ENCODE measurements at places on chromosomes 5 and 9. TPM values are rescaled to one million over a fixed set of nuclear protein-coding genes. Genes with fewer than 3 reads are reported as not detected.

- H3K27ac ChIP-seq: peak overlapping the region; percentile 81
- DNase-seq: peak; percentile 95
- peaks cover 61% of the 10 kb centered on the region for H3K4me1 ChIP-seq
- H3K36me3 ChIP-seq: no peaks in the 10 kb centered on the region
Observed at GRCh38 chr9:127828262-127829031, 25.8 kb downstream of the FPGS start.

The CRHBP gene
- 5.9 TPM for total RNA-seq

- peaks cover 30% of the 10 kb centered on the region for H3K4me1 ChIP-seq
- DNase-seq: no peak
- H3K27ac ChIP-seq: no peak overlapping the region
Observed at GRCh38 chr9:86734771-86735170, 212.5 kb downstream of the GAS1 start.

GRCh38 chr9:15354713-15355112 lies 47.7 kb upstream of the TTC39B start:
- H3K27me3 ChIP-seq: no peaks in the 10 kb centered on the region
- no peak overlapping the region for H3K27ac ChIP-seq
- no peaks in the 10 kb centered on the region for H3K36me3 ChIP-seq
- H3K4me1 ChIP-seq: no peaks in the 10 kb centered on the region
- no peak overlapping the region for H3K4me3 ChIP-seq

DNA sequence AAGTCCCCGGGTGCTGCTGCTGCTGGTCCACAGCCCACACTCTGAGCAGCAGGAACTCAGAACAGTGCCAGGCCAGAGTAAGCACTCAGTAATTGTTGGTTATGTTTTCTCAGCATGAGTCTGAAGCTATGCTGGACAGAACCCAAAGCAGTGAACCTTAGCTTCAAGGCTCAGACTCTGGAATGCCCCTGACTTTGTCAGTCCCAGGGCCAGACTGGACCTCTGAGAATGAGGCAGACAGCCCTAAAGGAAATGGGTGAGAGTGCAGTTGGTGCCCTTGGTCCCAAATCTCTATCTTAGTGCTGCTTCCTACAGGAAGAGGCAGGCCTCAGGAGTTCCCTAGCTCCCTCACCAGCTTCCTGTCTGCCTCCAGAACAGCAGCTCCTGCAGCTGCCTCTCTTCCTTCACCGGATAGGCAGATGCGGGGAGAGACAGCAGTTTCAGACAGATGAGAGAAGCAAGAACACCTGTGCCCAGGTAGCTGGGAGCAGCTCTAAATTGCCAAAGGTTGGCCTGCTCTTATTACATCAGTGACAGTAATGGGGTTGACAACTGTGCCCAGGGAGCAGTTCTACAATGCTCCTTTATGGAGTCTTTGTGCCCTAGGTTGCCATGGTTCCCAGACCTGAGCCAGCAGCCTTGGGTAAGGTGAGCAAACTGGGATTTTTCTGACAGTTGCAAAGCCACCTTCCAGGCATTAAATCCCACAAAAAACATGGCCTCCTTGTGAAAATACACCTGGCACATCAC lies 82.2 kb upstream of the CXCL14 start:
- H3K27ac ChIP-seq: no peak overlapping the region
- no peaks in the 10 kb centered on the region for H3K27me3 ChIP-seq
- no peaks in the 10 kb centered on the region for H3K36me3 ChIP-seq
- H3K4me3 ChIP-seq: no peak overlapping the region
- no peak for DNase-seq
- peaks cover 5% of the 10 kb centered on the region for H3K4me1 ChIP-seq

DNA sequence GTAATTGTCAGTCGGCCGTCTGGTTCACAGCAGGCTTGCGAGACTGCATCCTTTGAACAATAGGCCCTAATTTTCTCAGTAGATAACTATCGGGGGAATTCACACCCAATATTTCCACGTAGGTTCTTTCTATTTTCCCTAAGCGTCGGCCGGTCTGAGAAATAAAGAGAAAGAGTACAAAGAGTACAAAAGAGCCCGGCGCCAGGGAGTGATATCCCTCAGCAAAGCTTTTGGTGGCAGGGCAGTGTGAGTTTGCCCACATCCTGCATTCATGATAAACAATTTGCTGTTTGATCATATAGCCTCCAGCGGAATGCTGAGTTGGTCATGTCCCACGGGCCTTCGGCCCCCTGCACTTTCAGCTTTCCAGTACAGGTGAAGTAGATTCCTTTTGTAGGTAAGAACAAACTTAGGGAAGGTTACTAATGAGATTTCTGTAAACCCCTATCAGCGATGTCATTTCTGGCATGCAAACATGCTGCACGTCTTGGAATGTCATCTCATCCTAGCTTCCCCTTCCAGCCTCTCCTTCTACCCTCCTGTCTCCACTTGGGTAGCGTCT lies 4.7 kb upstream of the PTGR1 start:
- H3K36me3 ChIP-seq: no peaks in the 10 kb centered on the region
- no peak overlapping the region for H3K4me3 ChIP-seq
- no peaks in the 10 kb centered on the region for H3K4me1 ChIP-seq
- H3K27me3 ChIP-seq: no peaks in the 10 kb centered on the region

GRCh38 chr9:7150153-7150890 lies 392.5 kb downstream of the KDM4C start:
- H3K27ac ChIP-seq: no peak overlapping the region
- H3K4me3 ChIP-seq: no peak overlapping the region
- H3K36me3 ChIP-seq: no peaks in the 10 kb centered on the region

GRCh38 chr9:132787748-132788159 lies 90.3 kb downstream of the AK8 start:
- H3K27ac ChIP-seq: no peak overlapping the region
- DNase-seq: no peak
- no peak overlapping the region for H3K4me3 ChIP-seq
- no peaks in the 10 kb centered on the region for H3K4me1 ChIP-seq

The SLC6A7 gene
- 0.25 TPM for total RNA-seq

- H3K36me3 ChIP-seq: no peaks in the 10 kb centered on the region
- no peak for DNase-seq
- H3K4me3 ChIP-seq: no peak overlapping the region
- H3K27ac ChIP-seq: no peak overlapping the region
- H3K27me3 ChIP-seq: no peaks in the 10 kb centered on the region
- H3K4me1 ChIP-seq: no peaks in the 10 kb centered on the region
Observed at GRCh38 chr5:4941957-4942830, 197.9 kb upstream of the ADAMTS16 start.
